ENCODE measurements at places on chromosomes 2 and 18. TPM values are rescaled to one million over a fixed set of nuclear protein-coding genes. Genes with fewer than 3 reads are reported as not detected.

ATOH8 gene
- 18.3 TPM for total RNA-seq

SLC9A4 gene
- total RNA-seq, result 2.9 TPM

DOK1 gene
- total RNA-seq, result 6.0 TPM

ZNF892 gene
- total RNA-seq, result 11.5 TPM

SLC23A3 gene
- 2.2 TPM for total RNA-seq

SLC5A7 gene
- 6.3 TPM for total RNA-seq

CDK15 gene
- total RNA-seq, result 3.7 TPM

AGAP1 gene
- total RNA-seq, result 24.7 TPM

KIF3C gene
- 5.4 TPM for total RNA-seq

CHPF gene
- total RNA-seq, result 56.9 TPM

NPAS2 gene
- 11.8 TPM for total RNA-seq

CYBRD1 gene
- total RNA-seq, result 223 TPM

EN1 gene
- total RNA-seq, result not detected

- no peak for DNase-seq
Observed at GRCh38 chr2:150219861-150220260, 267.6 kb downstream of the RND3 start.

- DNase-seq, result no peak
Observed at GRCh38 chr18:78625847-78626246, 353.8 kb upstream of the SALL3 start.

- no peak for DNase-seq
Observed at GRCh38 chr2:31249009-31249690, 15.2 kb downstream of the EHD3 start.

DNA sequence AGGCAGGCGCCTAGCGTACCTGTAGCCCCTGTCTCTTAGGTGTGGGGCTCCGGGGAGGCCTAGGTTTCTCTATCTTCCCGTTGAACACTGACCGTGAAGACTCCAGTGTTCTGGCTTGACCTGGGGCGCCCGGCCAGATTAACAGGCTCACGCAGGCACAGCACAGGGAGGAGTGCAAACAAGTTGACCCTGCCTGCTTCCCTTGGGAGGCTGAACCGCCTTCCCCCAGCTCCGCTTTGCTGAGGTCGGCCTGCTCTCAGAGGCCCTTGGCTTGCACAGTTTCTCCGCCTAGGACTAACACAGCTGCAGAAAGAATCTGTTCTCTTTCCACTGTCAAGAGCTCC lies 567 bp downstream of the PCYOX1 start:
- no peak for DNase-seq

- DNase-seq, result no peak
Observed at GRCh38 chr2:239598011-239598731, 197.4 kb upstream of the HDAC4 start.

- no peak for DNase-seq
Observed at GRCh38 chr2:76295762-76296161, 585.0 kb upstream of the GCFC2 start.

DNA sequence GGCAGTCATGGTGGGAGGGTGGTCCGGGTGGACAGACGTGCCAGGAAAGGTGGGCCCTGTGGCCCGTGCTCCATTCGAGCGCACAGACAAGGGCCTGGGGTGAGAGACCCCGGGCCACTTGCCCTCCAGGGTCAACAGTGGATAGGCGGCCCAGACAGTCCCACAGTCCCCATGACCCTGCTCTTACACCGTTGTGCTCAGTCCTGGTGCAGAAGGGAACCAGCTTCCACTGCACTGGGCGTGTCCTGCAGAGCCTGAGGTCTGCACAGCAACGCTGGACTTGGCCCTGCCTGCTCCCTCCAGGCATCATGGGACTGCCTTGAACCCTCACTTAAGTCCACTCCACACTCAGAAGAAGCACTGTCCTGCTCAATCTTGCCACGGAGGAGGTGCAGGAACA lies 52.0 kb downstream of the PXDN start:
- DNase-seq, result no peak

GRCh38 chr2:69036926-69037325 lies 23.9 kb downstream of the ANTXR1 start:
- no peak for DNase-seq

- DNase-seq, result no peak
Observed at GRCh38 chr2:216951171-216951570, 91.3 kb upstream of the TNP1 start.

GRCh38 chr2:193442293-193442692 lies 1247.6 kb upstream of the TMEFF2 start:
- no peak for DNase-seq

GRCh38 chr18:60746919-60747318 lies 374.3 kb upstream of the MC4R start:
- DNase-seq, result no peak

GRCh38 chr18:62672600-62672999 lies 42.7 kb upstream of the PHLPP1 start:
- DNase-seq, result no peak

DNA sequence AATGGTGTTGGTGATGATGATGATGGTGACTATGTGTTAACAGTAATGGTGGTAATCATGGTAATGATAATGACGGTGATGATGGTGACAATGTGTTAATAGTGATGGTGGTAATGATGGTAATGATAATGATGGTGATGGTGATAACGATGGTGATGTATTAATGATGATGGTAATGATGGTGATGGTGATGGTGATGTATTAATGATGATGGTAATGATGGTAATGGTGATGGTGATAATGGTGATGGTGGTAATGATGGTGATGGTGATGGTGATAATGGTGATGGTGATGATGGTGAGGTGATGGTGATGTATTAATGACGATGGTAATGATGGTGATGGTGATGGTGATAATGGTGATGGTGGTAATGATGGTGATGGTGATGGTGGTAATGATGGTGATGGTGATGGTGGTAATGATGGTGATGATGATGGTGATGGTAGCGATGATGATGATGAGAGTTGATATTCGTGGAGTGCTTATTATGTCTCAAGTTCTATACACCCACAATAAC lies 212.8 kb upstream of the NCKAP5 start:
- no peak for DNase-seq

GRCh38 chr2:230664128-230664527 lies 48.5 kb upstream of the CAB39 start:
- no peak for DNase-seq

DNA sequence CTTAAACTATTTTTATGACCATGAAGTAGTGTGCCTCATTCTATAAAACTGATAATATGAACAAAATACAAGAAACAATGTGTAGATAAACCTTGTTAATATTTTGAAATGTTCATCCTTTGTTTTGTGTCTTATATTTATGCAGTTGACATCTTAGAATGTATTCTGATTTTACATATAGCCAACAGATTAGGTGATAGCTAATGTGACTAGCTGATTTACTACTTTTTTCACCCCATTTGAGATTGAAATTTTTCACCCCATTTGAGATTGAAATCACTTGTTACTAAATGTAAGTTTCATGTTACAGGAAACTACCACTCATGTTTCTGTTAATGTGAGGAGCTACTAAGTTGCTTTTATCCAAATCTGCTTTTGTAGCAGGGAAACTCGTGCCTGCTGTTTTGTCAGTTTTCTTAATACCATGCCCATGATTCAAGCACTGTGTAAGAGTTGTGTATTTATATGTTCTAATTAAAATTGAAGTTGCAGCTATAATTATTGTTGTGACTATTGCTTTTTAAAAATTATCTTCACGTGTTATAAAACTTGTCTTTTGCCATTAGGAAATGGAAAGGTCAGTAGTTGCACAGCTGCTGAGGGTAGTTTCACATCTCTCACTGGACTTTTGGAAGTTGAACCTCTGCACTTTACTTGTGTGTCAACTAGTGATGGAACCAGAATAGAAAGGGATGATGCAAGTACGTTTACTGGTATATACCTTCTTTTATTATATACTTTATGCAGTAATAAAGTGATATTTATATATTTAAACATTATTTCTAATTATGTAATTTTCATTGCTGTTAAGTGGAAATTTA lies 96.6 kb downstream of the BIRC6 start:
- no peak for DNase-seq

GRCh38 chr2:48195169-48195568 lies 288.9 kb upstream of the FBXO11 start:
- DNase-seq, result no peak

- no peak for DNase-seq
Observed at GRCh38 chr2:149483004-149483605, 104.5 kb downstream of the MMADHC start.

- DNase-seq, result no peak
Observed at GRCh38 chr2:31553362-31553761, 27.4 kb downstream of the SRD5A2 start.

- DNase-seq, result no peak
Observed at GRCh38 chr2:167857416-167857815, 390.0 kb downstream of the STK39 start.

DNA sequence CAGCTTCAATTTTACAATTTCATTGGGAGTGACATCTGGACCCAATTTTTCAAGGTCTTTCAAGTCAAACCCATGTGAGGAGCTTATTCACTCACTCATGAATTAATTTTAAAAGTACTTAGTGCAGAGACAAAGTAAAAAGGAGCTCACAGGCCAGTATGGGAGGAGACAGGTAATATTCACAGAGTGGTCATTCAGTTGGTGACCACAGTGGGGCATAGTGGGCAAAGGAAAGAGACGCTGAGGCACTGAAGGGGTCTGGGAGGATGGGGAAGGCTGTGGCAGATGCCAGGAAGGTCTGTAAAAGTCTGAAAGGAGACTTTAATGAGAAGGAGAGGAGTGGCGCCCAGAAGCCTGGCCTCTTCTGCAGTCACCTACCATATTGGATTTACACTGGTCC lies 76.0 kb downstream of the CD8B2 start:
- no peak for DNase-seq

- DNase-seq, result no peak
Observed at GRCh38 chr2:647003-647560, 30.1 kb downstream of the TMEM18 start.

DNA sequence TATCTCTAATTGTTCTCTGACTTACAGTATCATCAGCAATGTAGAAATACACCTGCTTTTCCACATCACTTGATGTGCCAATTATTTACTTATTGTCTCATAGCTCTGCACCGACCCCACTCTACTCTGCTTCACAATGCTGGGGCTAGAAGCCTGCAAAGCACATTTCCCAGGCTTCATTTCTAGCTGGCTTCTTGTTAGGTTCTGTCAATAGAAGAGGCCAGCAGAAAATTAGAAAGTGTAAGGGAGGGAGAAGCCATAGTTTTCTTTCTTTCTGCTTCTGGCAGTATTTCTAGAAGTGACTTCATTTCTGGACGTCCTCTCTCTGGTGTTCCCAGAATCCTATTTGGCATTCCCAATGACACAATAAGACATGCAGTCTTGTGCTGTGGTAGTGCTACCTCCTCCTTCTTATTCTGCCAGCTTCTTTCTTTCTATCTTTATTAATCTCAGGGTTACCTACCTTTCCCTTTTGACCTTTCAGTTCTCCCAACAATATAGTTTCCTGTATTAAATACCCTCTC lies 12.5 kb upstream of the TANC1 start:
- no peak for DNase-seq

GRCh38 chr18:72180689-72181088 lies 363.5 kb downstream of the CBLN2 start:
- DNase-seq, result no peak

- no peak for DNase-seq
Observed at GRCh38 chr18:6055711-6056110, 160.4 kb upstream of the TMEM200C start.

- DNase-seq, result no peak
Observed at GRCh38 chr2:157319795-157320194, 5.8 kb downstream of the ERMN start.

DNA sequence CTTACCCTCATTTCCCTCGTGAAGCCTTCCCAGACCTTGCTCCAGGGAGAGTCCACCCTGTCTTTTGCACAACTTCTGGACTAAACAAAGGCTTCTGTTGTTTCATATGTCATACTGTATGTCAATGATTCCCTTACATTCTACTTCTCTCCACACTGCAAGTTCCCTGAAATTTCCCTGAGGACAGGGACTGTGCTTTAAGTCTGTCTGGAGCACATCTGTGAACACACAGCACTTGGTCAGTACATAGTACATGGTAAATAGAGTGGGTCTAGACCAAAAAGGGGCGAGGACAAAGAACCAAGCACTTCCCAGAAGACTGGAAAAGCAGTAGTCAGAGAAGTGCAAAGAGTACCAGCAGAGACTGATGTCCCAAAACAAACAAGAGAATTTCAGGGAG lies 23.7 kb upstream of the IMPA2 start:
- DNase-seq, result no peak

GRCh38 chr18:43757273-43757672 lies 480.0 kb upstream of the SYT4 start:
- no peak for DNase-seq

GRCh38 chr2:39227628-39228412 lies 15.9 kb downstream of the CDKL4 start:
- peak; percentile 20 for DNase-seq
